ENCODE measurements at places on chromosomes 3 and 15.

DNA sequence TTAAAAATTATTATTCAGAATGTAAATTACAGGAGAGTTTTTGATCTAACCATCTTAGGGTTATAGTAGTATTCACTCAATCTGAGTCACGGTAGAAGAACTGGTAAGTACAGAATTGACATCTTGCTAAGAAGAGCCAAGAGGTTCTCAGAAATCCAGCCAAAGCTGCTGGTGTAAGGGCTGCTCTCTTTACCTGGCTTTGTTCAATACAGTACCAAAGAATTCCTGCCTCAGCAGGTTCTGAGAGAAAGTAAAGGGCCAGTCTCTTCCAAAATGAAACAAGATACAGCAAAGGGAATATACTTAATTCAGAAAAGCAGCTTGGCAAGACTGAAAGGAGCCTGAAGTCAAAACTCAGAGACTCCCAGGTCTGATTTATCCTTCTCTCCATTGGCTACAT lies 193.1 kb downstream of the TNIK start:
- DNase-seq, result no peak

- no peak for DNase-seq
Measured at GRCh38 chr3:52218454-52218853, 7.0 kb downstream of the TLR9 start.

- DNase-seq, result no peak
Measured at GRCh38 chr15:39908186-39908585, 11.9 kb downstream of the GPR176 start.

DNA sequence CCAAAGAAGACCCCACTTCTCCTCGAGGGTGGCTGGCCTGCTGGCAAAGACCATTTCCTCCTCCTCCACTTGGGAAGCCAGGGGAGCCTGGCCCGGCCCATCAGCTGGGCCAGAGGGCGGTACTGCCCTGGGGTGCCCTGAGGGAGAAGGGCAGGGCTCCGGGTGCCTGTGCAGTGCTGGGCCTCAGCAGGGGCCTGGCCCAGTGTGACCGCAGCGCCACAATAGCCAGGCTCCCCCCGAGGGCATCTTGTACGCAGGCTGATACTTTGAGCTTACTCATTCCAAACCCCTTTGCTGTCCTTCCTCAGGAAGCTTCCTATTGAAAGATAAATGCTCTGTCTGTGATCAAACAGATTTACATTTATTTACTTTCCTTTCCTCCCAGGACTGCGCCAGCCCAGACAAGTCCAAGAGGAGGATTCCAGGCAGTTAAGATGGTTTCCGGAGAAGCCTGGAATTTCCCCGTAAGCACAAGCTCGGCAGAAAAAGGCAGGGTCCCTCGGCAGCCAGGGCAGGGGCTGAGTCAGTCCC lies 240.1 kb downstream of the XXYLT1 start:
- no peak for DNase-seq

- DNase-seq, result no peak
Measured at GRCh38 chr3:52546111-52546901, 9.9 kb downstream of the UQCC5 start.

GRCh38 chr3:9913601-9914000 lies 3.3 kb upstream of the IL17RC start:
- no peak for DNase-seq

GRCh38 chr3:175185903-175186302 lies 326.8 kb downstream of the NAALADL2 start:
- DNase-seq, result no peak

- no peak for DNase-seq
Measured at GRCh38 chr15:101179341-101180153, 72.3 kb downstream of the CHSY1 start.

DNA sequence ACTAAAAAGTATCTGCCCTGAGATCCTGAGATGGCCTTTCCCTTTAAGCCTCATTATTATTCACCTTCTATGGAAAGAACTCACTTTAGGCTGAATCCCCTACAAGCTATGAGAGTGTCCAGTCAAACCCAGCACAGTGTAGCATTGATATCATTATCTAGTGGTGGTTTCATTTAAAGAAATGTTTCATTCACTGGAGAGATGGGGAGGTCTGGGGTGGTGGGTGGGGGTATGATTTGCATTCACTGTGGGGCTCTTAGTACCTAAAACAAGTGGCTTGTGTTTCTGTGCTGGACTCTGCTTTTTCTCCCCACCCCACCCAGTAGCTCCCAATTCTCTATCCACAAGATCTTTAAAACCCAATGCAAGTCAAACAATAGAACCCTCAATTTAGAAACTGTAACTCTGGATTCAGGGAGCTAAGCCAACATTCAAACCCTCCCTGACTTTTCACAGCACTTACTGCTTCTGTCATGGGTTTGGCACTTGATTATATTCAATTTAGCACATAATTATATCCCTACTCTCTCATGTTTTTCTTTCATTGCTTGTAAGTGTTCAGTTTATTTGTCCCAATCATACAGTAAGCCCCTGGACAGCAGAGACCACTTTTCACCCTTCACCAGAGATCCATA lies 310.5 kb upstream of the THBS1 start:
- DNase-seq, result no peak

DNA sequence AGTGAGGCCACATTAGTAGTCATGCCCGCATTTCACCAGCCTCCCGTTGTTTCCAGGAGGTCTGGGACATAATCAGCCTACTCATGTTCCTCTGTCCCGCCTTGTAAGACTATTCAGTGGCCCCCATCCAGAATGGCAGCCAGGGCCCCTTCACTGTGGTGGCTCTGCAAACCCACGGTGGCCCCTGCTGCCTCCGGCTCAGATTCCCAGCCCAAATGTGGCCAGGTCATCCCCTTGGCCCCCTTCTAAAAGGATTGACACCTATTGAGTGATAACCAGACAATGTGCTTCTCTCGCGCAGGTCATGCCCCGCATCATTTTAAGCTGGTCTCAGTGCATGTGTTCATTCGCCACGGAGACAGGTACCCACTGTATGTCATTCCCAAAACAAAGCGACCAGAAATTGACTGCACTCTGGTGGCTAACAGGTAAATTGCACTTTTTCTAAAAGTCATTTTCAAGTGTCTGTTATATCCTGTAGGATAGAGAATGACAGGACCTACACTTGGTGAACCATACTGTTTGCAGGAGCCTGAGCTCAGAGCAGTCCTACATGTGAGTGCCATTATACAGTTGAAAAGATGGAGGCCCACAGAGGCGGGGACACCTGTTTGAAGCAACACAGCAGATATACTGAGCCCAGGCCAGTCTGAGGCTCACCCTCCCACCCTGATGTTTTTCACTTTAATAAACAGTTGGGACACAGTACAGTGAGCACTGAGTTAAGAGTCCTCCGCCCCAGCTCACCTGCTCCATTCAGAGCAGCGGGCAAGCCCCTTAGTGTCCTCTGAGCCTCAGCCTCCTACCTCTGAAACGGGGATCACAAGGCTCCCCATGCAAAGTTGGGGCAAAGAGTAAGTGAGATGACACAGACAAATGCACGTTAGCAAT lies 47.7 kb downstream of the PXYLP1 start:
- peak; percentile 43 for DNase-seq

GRCh38 chr3:151811474-151811873 lies 2.4 kb upstream of the AADAC start:
- DNase-seq, result no peak

- DNase-seq, result no peak
Measured at GRCh38 chr15:47794252-47794914, 77.1 kb downstream of the SEMA6D start.

GRCh38 chr15:51198701-51199232 lies 104.1 kb upstream of the TNFAIP8L3 start:
- no peak for DNase-seq

- no peak for DNase-seq
Measured at GRCh38 chr15:94235646-94236045, 4.3 kb downstream of the MCTP2 start.

DNA sequence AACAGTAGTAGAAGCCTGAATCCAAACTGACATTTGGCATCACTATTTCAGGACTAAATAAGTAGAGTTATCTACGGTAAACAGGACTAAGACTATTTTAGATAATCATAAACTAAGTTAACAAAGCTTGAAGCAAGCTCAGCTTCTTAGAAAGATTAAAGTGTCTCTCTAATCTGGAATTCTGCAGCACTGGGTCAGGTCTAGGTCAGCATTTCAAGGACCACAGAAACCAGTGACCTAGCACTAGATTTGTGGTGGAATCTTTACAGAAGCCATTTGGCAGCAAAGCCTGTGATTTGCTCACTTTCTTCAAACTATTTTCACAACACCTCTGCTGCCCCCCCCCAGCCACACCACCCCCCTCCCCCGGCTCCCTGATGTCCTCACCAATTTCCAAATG lies 37.5 kb downstream of the IGSF11 start:
- no peak for DNase-seq

DNA sequence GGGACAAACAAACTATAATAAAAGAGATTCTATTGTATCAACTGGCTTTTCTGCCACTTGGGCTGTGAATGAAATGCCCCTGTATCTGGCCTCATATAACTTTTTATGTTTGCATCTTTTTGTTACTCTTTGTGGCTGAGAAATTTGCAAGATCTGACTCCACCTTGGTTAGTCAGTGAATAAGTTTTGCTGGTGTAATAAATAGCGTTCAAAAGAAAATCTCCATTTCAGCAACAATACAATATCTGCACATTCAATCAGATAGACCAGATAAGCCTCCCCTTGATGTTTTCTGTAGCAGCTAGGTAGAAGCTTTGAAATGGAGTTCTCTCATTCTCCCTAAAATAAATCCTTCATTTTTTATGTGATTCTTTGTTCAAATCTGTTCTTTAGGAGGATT lies 12.0 kb downstream of the TRAT1 start:
- no peak for DNase-seq

- DNase-seq, result no peak
Measured at GRCh38 chr3:194880940-194881925, 195.6 kb downstream of the FAM43A start.

- no peak for DNase-seq
Measured at GRCh38 chr15:37678124-37678523, 256.3 kb upstream of the TMCO5A start.

DNA sequence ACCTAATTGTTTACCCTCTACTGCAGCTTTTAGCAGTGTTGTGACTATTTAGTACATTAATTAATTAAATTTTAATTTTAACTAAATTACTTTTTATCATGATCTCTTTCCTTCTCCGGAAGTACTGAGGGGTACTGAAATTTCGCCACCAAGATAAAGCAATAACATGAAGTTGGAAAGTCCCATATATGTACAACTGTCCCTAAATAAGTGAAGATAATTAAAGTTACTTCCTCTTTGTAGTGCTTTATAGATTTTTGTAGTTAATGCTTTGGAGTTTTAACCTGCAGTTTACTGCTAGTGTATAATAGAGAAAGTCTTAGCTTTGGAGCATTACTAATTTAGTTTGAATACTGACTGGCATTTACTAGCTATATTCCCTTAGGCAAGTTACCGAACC lies 325.3 kb downstream of the NAALADL2 start:
- DNase-seq, result no peak

DNA sequence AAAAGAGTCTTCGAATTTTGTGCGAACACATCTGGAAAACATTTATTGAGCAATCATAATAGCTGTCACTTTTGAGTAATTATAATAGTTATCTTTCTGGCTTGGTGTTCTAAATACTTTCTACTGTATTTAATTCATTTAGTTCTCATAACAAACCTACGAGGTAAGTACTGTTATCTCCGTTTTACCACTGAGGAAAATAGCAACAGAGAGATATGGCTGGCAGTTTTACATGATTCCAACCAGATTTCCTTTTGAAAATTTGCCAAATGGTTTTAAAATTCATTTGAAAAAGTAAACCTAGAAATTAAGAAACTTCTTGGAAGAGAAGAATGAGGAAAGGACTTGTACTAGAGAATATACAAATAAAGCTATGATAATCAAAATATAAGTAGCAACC lies 37.3 kb upstream of the MGA start:
- no peak for DNase-seq

DNA sequence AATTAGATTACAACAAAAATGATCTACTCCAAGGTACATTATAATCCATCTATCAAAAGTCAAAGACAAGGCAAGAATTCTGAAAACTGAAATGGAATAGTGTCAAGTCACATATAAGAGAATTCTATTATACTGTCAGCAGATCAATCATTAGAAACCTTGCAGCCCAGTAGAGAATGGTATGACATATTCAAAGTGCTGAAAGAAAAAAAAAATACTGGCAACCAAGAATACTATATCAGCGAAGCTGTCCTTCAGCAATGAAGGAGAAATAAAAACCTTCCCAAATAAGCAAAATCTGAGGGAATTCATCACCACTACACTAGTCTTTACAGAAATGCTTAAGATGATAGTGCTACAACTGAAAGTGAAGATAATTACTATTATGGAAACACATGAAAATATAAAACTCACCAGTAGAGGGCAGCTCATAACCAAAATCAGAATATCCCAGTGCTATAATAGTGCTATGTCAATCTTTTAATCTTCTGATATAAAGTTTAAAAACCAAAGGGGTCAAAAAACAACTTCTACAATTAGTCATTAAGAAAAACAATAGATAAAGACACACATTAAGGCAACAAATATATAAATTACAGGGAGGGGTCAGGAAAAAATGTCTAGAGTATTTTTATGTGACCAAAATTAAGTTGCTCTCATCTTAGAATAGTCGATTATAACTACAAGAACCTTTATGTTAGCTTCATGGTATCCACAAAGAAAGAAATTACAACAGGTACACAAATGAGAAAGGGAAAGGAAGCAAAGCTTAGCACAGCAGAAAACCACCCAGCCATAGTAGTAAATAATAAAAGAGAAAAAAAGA lies 190.7 kb upstream of the CNTN6 start:
- DNase-seq, result no peak

GRCh38 chr3:120350401-120350941 lies 1.3 kb upstream of the LRRC58 start:
- DNase-seq, result peak; percentile 12

DNA sequence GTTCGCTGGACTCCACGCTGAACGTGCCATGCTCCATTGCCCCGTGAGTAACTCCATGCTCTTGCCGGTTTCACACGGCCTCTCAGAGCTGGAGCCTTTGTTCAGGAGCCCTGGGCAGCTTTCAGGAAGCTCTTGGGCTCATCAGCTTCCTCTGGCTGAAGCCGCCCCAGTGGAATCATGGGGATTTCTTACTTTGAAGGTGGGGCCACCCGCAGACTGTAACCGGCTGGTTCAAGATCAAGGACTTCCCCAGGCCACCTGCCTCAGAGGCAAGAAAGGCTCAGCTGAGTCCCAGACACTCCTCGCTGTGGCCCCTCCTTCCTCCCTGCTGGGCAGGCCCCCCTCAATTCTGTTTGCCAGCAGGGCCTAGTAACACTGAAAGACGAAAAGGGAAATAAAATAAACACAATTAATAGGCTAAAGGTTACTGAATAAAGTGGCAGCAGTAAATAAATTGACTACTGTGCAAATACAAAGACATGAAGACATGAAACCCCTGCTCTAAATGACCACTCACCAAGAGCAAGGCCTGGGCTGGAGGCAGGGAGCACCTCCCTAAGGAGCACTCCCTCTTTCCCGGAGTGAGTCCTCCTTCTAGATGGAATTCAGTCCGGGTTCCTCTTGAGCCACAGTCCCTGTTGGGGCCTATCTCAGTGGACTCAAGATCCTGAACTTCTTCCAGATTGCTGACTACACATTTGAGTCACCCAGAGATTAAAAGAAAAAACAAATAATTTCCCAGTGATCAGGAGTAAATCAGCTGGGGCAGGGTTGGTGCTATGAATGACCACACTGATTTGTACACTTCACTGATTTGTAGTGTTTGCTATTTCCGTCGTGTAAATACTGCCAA lies 51.0 kb downstream of the ZDHHC19 start:
- DNase-seq, result no peak

GRCh38 chr3:53965291-53965690 lies 73.6 kb upstream of the SELENOK start:
- DNase-seq, result no peak
